Amniotic stem cell (primary cell): ENCODE measurements at places on chromosomes 1 and 21.

DNA sequence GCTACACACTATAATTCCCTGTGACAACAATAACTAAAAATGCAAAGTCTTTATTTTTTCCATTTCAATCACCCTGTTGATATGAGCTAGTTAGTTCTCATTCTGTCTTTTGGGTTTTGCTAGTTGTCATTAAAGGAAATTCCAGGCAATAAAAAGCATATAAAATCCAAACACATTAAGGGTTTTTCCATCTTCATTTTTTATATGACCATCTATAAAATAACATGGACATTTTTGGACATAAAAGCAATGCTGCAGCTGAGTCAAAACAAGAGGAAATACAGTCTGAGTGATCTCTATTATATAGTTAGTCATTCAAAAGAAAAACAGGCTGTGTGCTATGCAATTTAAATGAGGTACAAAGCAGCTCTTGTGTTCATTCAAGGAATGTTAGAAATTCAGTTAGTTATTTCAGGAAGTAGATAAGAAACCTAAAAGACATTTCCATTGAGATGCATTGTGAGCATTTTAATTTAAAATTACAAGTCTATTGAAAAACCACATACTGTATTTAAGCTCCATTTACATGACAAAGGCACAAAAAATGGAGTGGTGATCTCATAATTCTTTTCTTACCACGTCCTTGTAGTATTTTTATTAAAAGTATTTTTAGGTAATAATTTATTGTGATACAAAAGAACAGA, 67.3 kb upstream of the BCL10 start:
- no peak for DNase-seq

- no peak for DNase-seq
Measured at GRCh38 chr1:192003295-192004077, 154.8 kb upstream of the RGS18 start.

DNA sequence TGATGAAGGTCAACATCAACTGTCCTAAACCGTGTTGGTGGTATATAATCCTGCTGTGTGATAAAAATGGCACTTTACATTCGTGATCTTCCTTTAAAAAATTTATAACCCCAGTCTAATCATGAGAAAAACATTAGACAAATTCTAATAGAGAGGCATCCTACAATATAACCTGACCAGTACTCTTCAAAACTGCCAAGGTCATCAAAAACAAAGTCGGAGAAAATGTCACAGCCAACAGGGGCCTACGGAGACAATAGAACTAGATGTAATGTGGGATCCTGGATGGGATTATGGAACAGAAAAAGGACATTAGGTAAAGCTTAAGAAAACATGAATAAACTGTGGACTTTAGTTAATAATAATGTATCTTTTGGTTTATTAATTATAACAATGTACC, 25.0 kb downstream of the CDKN2C start:
- DNase-seq, result no peak

GRCh38 chr21:36479415-36480402, at the start of gene CLDN14:
Gene CLDN14, minus strand, starts transcription at chr21:36480122. Its CDS starts 18,427 bp downstream, at chr21:36461695.
- no peak for DNase-seq

DNA sequence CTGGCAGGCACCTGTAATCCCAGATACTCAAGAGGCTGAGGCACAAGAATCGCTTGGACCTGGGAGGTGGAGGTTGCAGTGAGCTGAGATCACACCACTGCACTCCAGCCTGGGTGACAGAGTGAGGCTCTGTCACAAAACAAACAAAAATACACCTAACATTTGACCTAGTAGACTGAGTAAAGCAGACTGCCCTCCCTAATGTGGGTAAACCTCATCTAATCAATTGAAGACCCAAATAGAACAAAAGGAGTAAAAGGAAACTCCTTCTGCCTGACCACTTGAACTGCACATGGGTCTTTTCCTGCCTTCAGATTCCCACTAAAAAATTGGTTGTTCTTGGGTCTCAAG, 19.0 kb upstream of the RBM15 start:
- DNase-seq, result no peak

GRCh38 chr1:162893612-162893908, 32.6 kb upstream of the CCDC190 start:
- DNase-seq, result no peak
